Small intestine (tissue), 16 donors: ENCODE measurements at places on chromosomes 5 and 9. TPM values are rescaled to one million over a fixed set of nuclear protein-coding genes. Genes with fewer than 3 reads are reported as not detected.

GRCh38 chr5:170135796-170136490 is 30.2 kb downstream of the FOXI1 start:
- H3K4me1 ChIP-seq = no peaks in the 10 kb centered on the region
- H3K27me3 ChIP-seq = no peaks in the 10 kb centered on the region
- no peaks in the 10 kb centered on the region for H3K36me3 ChIP-seq

DNA sequence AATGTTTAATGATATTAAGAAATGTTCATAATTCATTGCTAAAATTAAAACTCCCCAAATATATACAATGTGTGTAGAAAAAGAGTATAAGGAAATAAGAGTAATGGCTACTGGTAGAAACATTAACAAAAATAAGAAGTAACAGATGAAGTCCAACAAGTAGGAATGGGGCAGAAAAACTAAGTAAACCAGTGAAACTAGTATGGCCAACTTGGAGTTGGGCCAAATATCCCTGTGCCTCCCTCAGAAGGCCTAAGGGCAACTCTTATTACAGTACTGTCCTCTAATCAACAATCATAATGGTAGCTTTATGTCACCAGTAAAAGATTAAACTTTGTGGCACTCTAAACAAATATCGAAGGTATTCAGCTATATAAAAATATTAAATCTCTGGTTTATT is 93.5 kb downstream of the SSBP2 start:
- H3K27ac ChIP-seq = no peak overlapping the region
- H3K27me3 ChIP-seq = no peaks in the 10 kb centered on the region
- DNase-seq = peak; percentile 60
- no peaks in the 10 kb centered on the region for H3K4me1 ChIP-seq
- H3K4me3 ChIP-seq = no peak overlapping the region

GRCh38 chr5:67997892-67998457 is 217.6 kb upstream of the PIK3R1 start:
- peak; percentile 63 for DNase-seq
- H3K4me3 ChIP-seq = no peak overlapping the region
- H3K27ac ChIP-seq = no peak overlapping the region
- H3K27me3 ChIP-seq = no peaks in the 10 kb centered on the region

Gene SMIM32
- polyA plus RNA-seq = 24.4 TPM

Gene CARTPT
- polyA plus RNA-seq = 1.4 TPM

- no peak overlapping the region for H3K27ac ChIP-seq
- no peaks in the 10 kb centered on the region for H3K36me3 ChIP-seq
- peaks cover 9% of the 10 kb centered on the region for H3K27me3 ChIP-seq
- H3K4me3 ChIP-seq = no peak overlapping the region
Observed at GRCh38 chr5:6787941-6788340, 74.7 kb downstream of the TENT4A start.

DNA sequence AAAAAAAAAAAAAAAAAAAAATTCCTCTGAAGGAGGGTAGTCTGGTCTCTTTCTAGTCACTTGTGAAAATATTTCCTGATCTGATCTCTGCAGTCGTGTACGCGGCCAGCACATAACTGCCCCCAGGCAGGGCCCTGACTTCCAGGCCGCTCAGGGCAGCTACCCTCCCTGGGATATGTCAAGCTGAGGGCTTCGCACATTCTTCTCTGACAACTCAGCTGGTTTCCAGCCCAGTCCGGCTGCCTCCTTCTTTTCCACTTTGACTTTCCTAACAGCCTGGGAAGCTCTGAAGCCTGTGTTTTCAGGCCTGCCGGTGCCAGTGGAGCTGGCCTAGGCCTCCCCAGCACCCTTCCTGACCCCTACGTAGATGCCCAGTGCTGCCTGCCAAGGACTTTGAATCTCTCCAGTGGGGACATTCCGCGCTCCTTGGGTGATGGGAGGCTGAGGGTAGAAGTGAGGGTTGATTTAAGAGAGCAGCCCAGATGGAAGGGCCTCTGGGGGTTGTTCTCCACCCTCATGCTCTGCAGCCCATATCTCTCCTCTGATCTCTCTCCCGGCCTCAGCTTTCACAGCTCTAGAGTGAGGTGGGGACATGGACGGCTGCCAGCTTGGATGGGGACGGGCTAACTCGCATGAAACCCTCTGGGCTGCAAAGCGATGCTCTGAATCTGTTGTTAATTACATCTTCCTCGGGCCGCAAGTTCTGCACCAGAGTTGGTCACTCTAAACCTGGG is 20.7 kb downstream of the COL5A1 start:
- DNase-seq = no peak
- H3K4me1 ChIP-seq = no peaks in the 10 kb centered on the region
- H3K36me3 ChIP-seq = no peaks in the 10 kb centered on the region
- peak overlapping the region; percentile 28 for H3K27ac ChIP-seq
- no peaks in the 10 kb centered on the region for H3K27me3 ChIP-seq
- no peak overlapping the region for H3K4me3 ChIP-seq

DNA sequence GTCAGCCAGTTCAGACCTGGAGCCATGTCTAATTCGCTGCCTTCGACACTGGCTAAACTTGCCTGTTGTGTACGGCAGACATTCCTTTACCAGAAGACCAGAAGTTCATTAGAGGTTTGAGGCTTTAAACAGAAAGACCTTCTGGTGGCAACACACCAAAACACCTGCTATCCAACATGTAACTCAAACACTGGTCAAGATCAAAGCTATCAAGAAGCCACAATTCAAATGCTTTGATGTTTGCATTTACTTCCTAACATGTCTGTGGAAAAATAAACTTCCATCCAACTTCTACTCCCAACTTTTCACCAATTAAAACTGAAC is 91.0 kb upstream of the RETREG1 start:
- DNase-seq = no peak
- H3K36me3 ChIP-seq = peaks cover 54% of the 10 kb centered on the region
- H3K27ac ChIP-seq = no peak overlapping the region
- H3K4me3 ChIP-seq = no peak overlapping the region
- H3K4me1 ChIP-seq = peaks cover 3% of the 10 kb centered on the region

Gene KCNV2
- not detected for polyA plus RNA-seq
